Heart right ventricle (tissue), 16 donors: ENCODE measurements at places on chromosomes 4 and X. TPM values are rescaled to one million over a fixed set of nuclear protein-coding genes. Genes with fewer than 3 reads are reported as not detected.

- no peaks in the 10 kb centered on the region for H3K27me3 ChIP-seq
- H3K36me3 ChIP-seq = no peaks in the 10 kb centered on the region
- H3K4me1 ChIP-seq = no peaks in the 10 kb centered on the region
These were observed 1070.1 kb downstream of the STPG2 start for GRCh38 chr4:97073194-97073593.

- H3K4me3 ChIP-seq = no peak overlapping the region
- no peak overlapping the region for H3K27ac ChIP-seq
- no peaks in the 10 kb centered on the region for H3K36me3 ChIP-seq
- no peaks in the 10 kb centered on the region for H3K27me3 ChIP-seq
- no peaks in the 10 kb centered on the region for H3K4me1 ChIP-seq
These were observed 280.0 kb upstream of the EMCN start for GRCh38 chr4:100797791-100798190.

DNA sequence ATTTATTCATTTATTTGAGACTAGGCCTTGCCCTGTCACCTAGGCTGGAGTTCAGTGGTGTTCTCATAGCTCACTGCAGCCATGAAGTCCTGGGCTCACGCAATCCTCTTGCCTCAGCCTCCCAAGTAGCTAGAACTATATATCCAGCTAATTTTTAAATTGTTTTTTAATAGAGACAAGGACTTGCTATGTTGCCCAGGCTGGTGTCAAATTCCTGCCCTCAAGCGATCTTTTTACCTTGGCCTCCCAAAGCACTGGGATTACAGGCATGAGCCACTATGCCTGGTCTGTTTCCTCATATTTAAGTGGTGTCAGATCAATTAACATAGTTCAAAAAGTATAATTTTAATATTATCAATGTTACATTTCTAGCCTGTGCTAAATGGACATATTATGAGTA lies 68.5 kb downstream of the AFF1 start:
- no peak overlapping the region for H3K4me3 ChIP-seq
- no peak overlapping the region for H3K27ac ChIP-seq
- DNase-seq = no peak
- H3K4me1 ChIP-seq = peaks cover 49% of the 10 kb centered on the region
- H3K27me3 ChIP-seq = no peaks in the 10 kb centered on the region

GATA1 gene
- total RNA-seq = not detected

EPGN gene
- not detected for total RNA-seq

DNA sequence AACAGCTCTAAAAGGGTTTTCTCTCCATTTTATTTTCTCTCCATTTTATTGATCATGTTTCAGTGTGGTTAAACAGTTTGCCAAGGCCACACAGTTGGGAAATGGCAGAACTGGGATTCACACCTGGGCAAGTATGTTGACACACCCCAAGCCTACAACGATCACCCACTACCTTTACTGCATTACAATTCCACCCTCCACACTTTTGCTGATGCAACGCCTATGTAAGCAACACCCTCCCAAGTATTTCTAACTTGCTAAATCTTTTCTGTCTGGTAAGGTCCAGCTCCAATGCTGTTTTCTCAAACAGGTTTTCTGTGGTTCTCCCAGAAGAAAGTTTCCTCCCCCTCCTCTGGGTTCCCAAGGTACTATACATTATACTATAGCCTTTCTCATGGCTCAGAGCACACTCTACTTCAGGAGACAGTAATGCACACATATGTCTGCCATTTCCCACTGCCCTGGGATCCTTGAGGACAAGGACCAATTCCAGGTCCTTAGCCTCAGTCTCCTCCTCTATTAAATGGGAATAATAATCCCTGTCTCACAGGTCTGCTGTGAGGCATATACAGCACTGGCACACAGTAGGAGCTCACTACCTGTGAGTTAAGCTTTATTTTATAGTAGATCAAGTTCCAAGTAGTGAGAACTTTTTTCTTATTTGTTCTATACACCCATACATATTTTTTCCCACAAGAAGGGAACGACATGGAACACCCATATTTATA lies 27.9 kb downstream of the IQSEC2 start:
- no peaks in the 10 kb centered on the region for H3K4me1 ChIP-seq
- H3K27me3 ChIP-seq = no peaks in the 10 kb centered on the region
- no peak for DNase-seq

DNA sequence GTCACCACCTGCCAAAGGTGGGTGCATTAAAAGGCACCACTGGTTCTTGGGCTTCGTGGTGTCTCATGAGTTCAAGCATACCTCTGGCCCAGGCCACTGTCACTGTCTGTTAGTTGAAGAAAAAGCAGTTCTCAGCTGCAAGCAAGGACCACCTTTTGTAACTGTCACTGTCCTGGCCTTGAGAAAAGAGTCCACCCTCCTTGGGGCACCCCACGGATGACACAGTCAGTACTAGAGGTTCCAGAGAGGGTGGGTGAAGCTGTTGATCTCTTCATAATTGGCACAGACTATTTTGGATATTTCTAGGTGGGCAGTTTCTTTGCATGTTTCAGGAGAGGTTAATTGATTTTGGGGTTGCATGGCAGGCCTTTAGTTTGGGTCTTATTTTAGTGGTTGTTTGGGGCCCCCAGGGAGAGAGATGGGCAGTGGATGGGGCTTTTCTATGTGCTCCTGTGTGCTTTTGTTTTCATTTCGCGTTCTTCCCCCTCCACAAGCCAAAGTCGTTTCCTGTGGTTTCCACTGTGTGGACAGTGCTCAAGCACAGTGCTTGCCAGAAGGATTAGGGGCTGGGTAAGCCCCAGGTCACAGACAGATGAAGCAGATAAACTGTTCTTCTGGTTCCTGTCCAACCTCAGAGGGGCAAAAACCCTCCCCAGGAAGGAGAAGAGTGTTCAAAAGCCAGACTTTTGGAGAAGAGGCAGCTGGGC lies 156.2 kb upstream of the PPP1R2C start:
- no peak for DNase-seq
- peak overlapping the region; percentile 6 for H3K27ac ChIP-seq
- no peaks in the 10 kb centered on the region for H3K36me3 ChIP-seq
- no peak overlapping the region for H3K4me3 ChIP-seq

DNA sequence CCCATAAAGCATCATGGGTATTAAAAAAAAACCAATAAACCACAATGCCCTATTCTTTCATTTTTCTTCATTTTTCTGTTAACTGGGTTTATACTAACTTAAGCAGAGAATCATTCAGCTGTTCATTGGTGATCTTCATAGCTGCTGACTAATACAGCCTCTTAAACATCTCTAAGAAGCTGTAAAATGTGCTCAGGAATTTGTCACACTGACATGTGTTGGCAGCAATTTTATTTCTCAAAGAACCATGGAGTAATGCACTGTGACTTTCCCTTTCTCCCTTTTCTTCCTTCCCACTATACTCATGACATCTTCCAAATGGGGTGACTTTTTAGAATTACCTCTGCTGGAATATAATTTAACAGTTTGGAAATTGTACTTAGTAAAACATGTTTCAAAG lies 315.4 kb downstream of the ANTXR2 start:
- H3K4me3 ChIP-seq = no peak overlapping the region
- no peaks in the 10 kb centered on the region for H3K27me3 ChIP-seq
- H3K4me1 ChIP-seq = no peaks in the 10 kb centered on the region
- H3K27ac ChIP-seq = no peak overlapping the region
- no peak for DNase-seq

PABPC4L gene
- total RNA-seq = 1.1 TPM

- no peak overlapping the region for H3K27ac ChIP-seq
- H3K4me3 ChIP-seq = no peak overlapping the region
- H3K4me1 ChIP-seq = no peaks in the 10 kb centered on the region
- H3K27me3 ChIP-seq = no peaks in the 10 kb centered on the region
These were observed 859.5 kb downstream of the STIM2 start for GRCh38 chr4:27720010-27720766.

DNA sequence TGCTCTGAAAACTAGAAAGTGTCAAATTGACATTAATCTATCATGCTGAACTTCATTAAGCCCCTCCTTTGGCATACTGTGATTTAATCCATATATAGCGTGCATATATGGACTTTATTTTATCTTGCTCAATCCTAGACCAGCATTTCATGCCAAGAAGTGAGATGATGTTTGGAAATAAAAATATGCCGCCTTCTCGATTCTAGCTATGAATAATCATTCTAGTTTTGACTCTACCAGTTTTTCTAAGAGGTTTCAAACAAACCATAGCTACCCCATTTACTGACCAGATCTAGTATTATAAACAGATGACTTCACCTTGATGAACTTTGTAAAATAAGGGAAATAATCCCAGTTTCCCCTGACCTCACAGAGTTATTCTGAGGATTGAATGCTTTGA lies 95.0 kb downstream of the ARX start:
- H3K27me3 ChIP-seq = no peaks in the 10 kb centered on the region
- DNase-seq = no peak
- H3K36me3 ChIP-seq = no peaks in the 10 kb centered on the region
- no peaks in the 10 kb centered on the region for H3K4me1 ChIP-seq

SLC10A3 gene
- 10.9 TPM for total RNA-seq

DNA sequence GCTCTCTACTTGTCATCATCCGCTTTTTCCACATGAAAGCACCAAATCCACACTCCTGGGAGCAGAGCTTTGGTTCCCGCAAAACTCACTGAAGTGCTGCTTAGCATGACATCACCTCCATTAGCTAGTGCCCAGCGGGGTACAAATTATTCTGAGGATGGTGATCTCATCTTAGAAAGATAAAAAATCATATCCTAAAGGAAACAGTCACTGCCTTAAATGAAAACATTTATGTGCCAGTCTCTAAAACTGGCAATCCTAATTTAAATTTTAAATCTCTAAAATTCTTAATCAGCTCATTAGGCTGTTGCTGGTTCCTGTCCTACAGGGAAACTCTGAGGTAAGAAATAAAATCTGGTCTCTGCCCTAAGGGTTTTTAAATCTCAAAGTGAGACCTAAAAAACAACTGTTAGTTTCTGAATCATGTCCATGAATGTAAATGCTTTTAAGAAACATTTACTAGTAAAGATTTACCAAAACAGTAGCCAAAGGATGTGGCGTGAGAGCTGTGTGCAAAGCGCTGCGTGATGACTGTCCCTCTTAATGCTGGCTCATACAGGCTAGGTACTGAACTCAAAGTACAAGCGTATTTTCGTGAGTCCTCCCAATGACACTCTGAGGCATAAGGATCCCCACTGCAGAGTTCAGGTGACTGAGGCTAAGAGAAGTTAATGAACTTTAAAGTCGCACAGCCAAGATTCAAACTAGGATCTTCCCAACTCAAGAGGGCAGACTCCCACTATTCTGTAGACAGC lies 4.5 kb downstream of the CASP3 start:
- no peak for DNase-seq
- H3K27ac ChIP-seq = peak overlapping the region; percentile 14

DNA sequence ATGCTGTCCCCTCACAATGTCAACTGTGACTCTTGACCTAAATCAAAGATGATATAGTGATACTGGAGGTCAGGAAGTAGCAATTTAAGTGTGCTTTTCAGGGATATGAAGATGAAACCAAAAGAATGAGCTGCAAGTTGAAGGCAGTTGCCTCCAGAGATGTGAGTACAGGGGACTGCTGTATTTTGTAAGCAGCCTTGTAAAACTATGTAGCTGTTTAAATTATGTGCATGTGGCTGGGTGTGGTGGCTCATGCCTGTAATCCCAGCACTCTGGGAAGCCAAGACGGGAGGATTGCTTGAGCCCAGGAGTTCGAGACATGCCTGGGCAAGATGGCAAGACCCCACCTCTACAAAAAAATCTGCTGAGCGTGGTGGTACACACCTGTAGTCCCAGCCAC lies 15.1 kb upstream of the TNIP2 start:
- H3K4me3 ChIP-seq = no peak overlapping the region
- H3K4me1 ChIP-seq = peaks cover 32% of the 10 kb centered on the region
- no peak for DNase-seq
- no peaks in the 10 kb centered on the region for H3K36me3 ChIP-seq

DNA sequence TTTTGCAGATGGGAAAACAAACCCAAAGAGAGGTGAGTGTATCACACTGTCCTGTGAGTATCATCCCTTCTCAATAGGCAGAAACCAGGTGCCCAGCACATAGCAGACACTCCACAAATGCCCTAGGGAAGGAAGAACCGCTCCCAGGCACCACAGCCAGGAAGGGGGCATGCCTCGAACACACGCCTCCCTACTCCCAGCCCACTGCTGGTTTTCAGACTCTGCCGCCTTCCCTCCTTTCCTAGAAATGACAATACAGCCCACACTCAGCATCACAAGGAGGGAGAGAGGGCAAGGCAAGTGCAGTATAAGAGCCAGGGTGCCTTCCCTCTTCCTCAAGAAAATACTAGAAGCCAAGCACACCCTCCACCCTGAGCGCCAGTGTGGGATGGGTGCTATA lies 16.2 kb downstream of the JAKMIP1 start:
- no peaks in the 10 kb centered on the region for H3K4me1 ChIP-seq
- H3K27ac ChIP-seq = no peak overlapping the region
- H3K36me3 ChIP-seq = no peaks in the 10 kb centered on the region
- no peaks in the 10 kb centered on the region for H3K27me3 ChIP-seq

DNA sequence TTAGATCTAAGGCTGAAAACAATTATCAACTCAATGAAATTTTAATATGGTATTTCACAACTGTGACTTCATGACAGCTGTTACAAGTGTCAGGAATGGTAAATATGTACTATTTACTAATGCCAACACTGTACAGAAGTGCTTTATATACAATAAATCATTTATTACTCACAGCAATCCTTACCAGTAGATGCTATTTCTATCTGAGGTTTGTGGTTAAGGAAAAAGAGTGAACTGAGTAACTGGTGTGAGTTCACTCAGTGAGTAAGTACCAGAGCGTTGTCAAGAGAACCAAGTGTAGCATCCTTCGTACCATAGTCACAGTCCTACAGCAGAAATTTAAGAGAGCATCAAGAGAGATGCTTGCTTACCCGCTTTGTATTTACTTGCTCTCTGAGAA lies 23.3 kb downstream of the MTHFD2L start:
- DNase-seq = no peak
- no peaks in the 10 kb centered on the region for H3K36me3 ChIP-seq
- no peaks in the 10 kb centered on the region for H3K27me3 ChIP-seq
- H3K27ac ChIP-seq = no peak overlapping the region

GRCh38 chr4:75653845-75654503 lies 19.2 kb downstream of the G3BP2 start:
- H3K4me1 ChIP-seq = peaks cover 6% of the 10 kb centered on the region
- no peak overlapping the region for H3K27ac ChIP-seq
- no peak overlapping the region for H3K4me3 ChIP-seq
- no peak for DNase-seq
- H3K36me3 ChIP-seq = no peaks in the 10 kb centered on the region

GRCh38 chr4:18930487-18930886 lies 908.9 kb upstream of the LCORL start:
- H3K36me3 ChIP-seq = no peaks in the 10 kb centered on the region
- DNase-seq = no peak
- H3K4me3 ChIP-seq = no peak overlapping the region
- no peak overlapping the region for H3K27ac ChIP-seq

- H3K4me3 ChIP-seq = no peak overlapping the region
- no peaks in the 10 kb centered on the region for H3K27me3 ChIP-seq
- DNase-seq = no peak
- no peaks in the 10 kb centered on the region for H3K36me3 ChIP-seq
- H3K27ac ChIP-seq = no peak overlapping the region
These were observed 1299.9 kb downstream of the C4orf33 start for GRCh38 chr4:130395871-130396270.

DNA sequence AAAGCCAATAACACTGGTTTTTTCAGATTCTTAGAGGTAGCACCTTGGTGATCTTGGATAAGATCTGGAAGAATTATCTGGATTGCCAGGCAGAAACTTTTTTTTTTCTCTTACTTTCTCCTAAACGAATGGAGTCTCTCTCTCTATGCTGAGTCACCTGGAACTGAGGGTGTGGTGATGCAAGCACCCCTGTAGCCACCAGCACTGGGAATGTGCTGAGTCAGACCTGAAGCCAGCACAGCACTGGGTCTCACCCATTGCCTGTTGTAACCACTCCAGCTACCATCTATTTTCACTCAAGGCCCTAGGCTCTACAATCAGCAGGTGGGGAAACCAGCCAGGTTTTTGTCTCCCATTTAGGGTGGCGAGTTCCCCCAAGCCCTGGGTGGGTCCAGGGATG lies 923.8 kb downstream of the RAPGEF2 start:
- H3K4me3 ChIP-seq = no peak overlapping the region
- H3K36me3 ChIP-seq = no peaks in the 10 kb centered on the region
- no peak for DNase-seq

HS3ST1 gene
- 1.1 TPM for total RNA-seq
